ENCODE measurements at places on chromosomes 7 and 10.

- DNase-seq: no peak
These were observed 54.0 kb upstream of the CACUL1 start for GRCh38 chr10:118808601-118809356.

- no peak for DNase-seq
These were observed 105.7 kb upstream of the INSIG1 start for GRCh38 chr7:155191901-155192478.

GRCh38 chr10:78458983-78459638, 425.4 kb downstream of the RPS24 start:
- no peak for DNase-seq

DNA sequence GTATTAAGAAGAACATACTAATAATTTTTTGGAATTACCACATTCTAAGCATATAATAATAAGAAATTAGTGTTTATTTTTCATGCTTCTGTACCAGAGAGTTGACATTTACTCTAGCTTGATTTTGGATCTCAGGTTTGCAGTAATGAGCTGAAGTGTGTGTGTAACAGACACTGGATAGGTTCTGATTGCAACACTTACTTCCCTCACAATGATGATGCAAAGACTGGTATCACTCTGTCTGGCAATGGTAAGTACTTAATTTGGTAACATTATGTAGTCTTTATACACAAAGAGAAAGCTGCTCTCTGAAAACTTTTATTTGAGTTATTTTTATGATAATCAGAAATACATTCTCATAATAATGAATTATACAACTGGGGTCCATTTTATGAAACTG, 54.1 kb downstream of the SRI start:
- DNase-seq: no peak

DNA sequence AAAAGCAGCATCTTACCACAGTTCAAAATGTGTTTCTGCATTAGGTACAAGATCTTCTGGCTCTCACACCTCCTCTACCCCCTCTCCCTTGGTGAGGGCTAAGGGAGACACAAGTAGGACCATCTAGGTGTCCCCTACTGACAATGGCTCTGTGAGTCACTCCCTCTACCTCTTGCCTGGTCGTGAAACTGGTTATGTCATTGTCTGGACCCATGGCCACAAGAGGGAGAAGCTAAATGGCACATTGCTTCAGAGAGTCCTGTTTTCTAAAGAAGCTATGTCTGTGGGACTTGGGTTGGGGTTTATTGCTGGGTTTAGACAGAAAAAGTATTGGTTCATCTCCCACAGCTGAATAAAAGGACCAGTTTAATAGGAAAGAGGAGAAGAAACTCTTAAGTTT, 4.0 kb upstream of the PLXNA4 start:
- no peak for DNase-seq

DNA sequence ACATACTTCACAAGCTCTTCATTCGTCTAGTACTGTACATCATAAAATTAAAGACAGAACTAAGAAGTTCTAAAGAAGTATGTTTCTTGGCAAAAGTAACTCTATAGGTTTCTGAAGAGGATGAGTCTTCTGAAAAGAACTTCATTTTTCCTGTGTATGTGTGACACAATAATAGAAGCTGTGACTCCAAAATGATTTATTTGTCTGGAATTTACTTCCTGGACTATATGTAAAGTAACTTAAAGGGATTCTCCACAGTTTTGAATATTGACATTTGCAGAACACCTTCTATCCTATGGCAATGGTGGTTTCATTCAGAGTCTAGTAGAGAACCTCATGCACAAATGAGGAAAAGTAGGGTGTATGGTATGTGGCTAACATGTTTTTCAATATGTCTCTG, 19.8 kb upstream of the CLDN12 start:
- no peak for DNase-seq

DNA sequence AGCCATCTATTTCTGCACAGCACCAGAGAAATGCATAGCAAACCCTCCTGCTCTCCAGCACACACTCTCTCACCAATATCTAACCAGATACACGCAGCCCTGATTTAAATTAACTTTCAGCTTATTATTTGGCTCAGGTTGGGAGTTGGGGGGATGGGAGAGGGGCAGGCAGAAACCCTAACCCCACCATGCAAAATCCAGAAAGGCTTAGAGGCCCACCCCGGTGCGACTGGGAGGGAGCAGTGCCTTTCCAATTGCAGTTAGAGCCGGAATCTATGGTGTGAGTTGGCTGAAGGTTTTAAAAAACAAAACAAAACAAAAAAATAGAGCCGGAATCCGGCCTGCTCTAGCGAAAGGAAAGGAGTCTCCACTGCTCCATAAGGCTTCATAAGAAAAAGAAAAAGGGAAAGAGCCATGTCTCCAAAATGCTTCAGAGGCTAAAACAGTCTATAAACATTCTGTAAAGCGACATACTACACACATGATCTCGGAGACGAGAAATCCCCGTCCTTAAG, 2.9 kb downstream of the IGF2BP3 start:
- no peak for DNase-seq

GRCh38 chr7:66669088-66669487, 40.4 kb downstream of the KCTD7 start:
- DNase-seq: no peak

DNA sequence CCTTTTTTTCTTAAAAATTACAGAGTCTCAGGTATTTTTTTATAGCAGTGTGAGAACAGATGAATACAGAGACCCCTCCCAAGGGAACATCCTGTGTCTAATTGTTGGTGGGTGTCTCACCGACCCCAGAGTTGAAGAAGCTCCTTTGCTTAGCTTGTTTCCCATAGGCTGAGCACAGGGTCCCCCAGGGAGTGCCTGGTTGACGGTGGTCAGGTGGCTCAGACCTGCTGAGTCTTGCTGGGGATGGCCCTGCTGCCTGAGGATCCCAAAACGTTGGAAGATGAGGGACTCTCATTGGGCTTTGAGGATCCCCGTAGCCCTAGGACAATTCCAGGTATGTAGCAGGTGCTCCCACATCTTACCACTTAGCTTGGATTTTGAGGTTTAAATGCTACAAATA, 19.5 kb downstream of the SCART1 start:
- DNase-seq: no peak

GRCh38 chr10:36421992-36422391, 703.4 kb upstream of the ANKRD30A start:
- no peak for DNase-seq

- DNase-seq: no peak
These were observed 325.4 kb downstream of the ADARB2 start for GRCh38 chr10:1411956-1412355.

DNA sequence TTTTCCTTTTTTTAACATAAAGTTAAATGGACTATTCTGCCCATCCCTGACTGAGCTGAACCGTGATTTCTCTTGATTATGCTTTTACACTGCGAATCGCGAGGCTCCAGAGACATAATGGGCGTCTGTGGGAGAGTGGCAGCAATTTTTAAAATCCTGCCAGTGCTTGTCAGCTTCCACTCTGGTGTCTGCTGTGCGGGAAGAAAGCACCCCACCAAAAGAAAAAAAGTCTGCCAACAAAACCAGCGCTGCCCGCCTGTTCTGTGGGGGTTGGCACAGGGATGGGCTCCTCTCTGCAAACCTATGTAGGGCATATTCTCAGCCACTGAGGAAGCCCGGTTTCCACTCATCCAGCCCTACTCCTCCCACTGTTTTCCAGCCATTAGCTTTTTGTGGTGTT, 592.3 kb upstream of the GALNT17 start:
- no peak for DNase-seq

DNA sequence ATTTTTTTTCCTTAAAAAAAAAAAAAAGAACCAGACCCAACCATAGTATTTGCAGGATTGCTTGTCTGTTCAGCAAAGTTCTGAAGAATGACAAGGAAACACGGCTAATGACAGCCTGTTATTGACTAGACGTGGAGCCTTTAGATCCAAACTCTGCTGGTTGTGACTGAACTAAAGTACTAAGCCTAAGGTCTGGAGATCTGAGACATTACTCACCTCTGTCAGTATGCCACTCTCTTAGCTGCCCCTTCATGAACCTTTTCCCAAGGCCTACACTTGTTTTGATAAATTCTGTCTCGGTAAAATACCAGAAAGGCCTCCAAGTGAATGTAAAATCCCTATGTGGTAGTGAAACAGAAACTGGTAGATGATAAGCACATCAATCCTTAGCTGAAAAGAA, 101.0 kb downstream of the CABCOCO1 start:
- DNase-seq: no peak

GRCh38 chr10:6770846-6771245, 190.8 kb upstream of the PRKCQ start:
- DNase-seq: no peak

- no peak for DNase-seq
These were observed 354.5 kb upstream of the VWC2 start for GRCh38 chr7:49418963-49419362.

DNA sequence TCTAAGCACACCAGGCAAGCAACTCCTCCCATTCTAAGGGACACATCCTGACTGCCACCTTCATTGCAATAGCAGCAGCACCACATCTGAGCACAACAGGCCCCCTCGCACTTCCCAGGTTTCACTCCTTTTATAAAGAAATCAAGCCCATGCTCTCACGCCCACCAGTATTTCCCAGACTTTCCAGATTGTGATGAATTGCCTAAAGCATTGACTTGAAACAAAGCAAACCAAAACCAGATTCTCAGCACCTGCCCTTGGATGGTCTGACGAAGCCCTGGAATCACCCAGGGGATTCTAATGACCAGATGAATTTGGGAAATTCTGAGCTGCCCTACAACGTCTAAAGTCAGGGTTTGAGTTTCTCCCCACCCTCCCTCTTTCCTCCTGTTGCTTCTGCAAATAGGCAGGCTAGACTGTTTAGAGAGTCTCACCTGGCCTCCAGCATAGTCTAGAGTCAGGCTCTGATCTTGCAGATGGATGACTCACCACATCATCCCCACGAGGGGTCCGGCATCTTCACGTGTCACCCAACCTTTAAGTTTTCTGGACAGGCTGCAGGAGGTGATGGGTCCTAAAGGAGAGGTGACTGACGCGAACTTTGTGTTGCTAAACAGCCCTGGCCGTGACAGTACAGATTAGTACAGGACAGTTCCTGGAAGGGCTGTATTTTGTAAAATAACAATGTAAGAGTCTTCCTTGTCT, 198.0 kb downstream of the SKIDA1 start:
- no peak for DNase-seq

GRCh38 chr10:114195079-114195478, 15.9 kb downstream of the TDRD1 start:
- DNase-seq: no peak

- DNase-seq: no peak
These were observed 220.0 kb downstream of the LRMDA start for GRCh38 chr10:75651417-75651816.

GRCh38 chr7:73539709-73540108, 17.6 kb upstream of the BAZ1B start:
- no peak for DNase-seq

Measured in stimulated activated CD4-positive, alpha-beta T cell treated with anti-CD3 and anti-CD28 coated beads, Interleukin-12 subunit alpha, Interleukin-12 subunit beta, amount 100 ng/mL, for 4 hours (primary cell).